Activated T-helper 1 cell treated with anti-CD3 and anti-CD28 coated beads, Interleukin-12 subunit alpha, Interleukin-12 subunit beta, Interleukin-2, Interleukin-4 antibody, amounts not matched to agents 30 ng/mL and 10 ng/mL and 1 ng/mL, durations not matched to agents 14 hours and 24 hours and 36 hours (primary cell): ENCODE measurements at places on chromosomes 7 and 10. TPM values are rescaled to one million over a fixed set of nuclear protein-coding genes. Genes with fewer than 3 reads are reported as not detected.

PI4K2A gene
- 19.3 and 19.7 TPM in 2 replicates for total RNA-seq

- no peak overlapping the region for H3K4me3 ChIP-seq
- peaks cover 51% of the 10 kb centered on the region for H3K27me3 ChIP-seq
- H3K36me3 ChIP-seq = no peaks in the 10 kb centered on the region
- no peak for DNase-seq
- no peak overlapping the region for H3K27ac ChIP-seq
- H3K4me1 ChIP-seq = peaks cover 23% of the 10 kb centered on the region
Measured at GRCh38 chr10:114401195-114401791, 3.0 kb downstream of the AFAP1L2 start.

ACTL6B gene
- not detected in 2 replicates for total RNA-seq

DNA sequence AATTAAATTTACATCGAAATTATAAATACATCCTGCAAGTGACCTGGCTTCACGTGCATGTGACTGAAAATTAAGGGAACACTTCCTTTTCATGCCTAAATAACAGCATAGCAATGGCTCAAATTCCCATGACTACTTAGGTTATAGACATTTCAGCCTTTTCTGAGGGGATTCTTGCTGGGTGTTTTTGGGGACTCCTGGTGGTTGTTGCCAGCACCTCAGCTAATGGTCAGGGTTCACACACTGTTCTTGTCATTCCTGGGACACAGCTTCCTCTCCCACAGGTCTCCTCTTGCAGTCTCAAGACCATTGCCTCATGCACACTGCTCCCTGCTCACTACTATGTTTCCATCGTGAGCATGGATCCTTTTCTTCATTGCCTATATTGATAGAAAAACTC, 148.9 kb upstream of the GLI3 start:
- H3K4me3 ChIP-seq = no peak overlapping the region
- no peaks in the 10 kb centered on the region for H3K4me1 ChIP-seq
- DNase-seq = no peak
- H3K27ac ChIP-seq = no peak overlapping the region

GRCh38 chr10:58201704-58202103, 66.0 kb downstream of the IPMK start:
- DNase-seq = no peak
- H3K27ac ChIP-seq = no peak overlapping the region
- H3K4me3 ChIP-seq = no peak overlapping the region
